ENCODE measurements at places on chromosomes 6 and 20. TPM values are rescaled to one million over a fixed set of nuclear protein-coding genes. Genes with fewer than 3 reads are reported as not detected.
A peak's percentile ranks its signal among the peaks of the same experiment; 100 is the strongest.

DNA sequence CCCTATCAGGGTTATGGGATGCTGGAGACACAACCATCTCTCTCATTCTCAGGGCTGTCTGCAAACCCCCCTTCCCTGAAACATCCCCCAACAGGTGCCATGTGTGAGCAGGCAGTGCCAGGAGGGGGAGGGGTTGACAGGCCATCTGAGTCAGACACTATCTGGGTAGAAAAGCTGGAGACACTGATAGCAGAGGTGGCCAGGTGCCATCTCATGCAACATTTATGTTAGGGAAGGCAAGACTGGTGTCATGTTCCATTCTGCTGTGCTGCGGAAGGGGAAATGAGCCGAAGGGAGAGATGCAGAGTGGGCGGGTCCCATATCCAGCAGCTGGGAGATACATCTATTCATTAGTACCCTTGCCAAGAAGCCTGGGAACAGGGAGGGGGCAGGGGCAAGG, 3.5 kb downstream of the LHFPL5 start:
- DNase-seq: no peak

DNA sequence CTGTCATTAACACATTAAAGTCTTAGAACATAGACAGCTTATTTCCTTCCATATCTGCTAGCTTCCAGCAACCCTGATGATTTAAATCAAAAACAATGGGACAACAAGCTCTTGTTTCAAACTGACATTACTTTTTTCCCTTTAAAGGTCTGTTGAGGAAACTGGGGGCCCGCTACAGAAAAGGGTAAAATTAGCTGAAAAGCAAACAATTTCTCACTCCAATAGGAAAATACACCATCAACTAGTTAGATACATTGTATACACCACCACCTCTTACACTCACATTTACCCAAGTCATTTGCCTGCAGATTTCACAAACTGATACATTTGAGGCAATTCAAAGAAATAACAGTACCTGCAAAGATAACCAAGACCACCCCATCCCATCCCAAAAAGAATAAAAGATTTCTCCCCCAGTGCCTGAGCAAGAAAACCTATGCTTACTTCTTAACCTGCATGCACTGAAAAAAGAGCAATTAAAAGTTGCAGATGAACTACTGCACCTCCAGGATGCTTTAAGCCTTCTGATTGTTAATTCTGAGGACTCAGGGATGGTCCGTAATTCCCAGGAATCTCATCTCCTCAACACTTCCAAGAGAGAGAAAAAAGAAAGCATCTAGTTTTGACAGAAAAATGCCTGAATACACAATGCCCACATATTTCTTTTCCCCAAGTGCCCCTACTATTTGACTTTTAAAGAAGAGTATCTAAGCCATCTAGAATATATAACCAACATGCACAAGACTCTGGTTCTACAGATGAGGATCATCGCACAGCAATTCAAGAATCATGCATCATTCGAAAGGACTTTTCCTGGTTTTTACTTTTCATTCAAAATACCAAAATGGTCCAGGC, 5.6 kb downstream of the ZMYND8 start:
- no peak for DNase-seq

DNA sequence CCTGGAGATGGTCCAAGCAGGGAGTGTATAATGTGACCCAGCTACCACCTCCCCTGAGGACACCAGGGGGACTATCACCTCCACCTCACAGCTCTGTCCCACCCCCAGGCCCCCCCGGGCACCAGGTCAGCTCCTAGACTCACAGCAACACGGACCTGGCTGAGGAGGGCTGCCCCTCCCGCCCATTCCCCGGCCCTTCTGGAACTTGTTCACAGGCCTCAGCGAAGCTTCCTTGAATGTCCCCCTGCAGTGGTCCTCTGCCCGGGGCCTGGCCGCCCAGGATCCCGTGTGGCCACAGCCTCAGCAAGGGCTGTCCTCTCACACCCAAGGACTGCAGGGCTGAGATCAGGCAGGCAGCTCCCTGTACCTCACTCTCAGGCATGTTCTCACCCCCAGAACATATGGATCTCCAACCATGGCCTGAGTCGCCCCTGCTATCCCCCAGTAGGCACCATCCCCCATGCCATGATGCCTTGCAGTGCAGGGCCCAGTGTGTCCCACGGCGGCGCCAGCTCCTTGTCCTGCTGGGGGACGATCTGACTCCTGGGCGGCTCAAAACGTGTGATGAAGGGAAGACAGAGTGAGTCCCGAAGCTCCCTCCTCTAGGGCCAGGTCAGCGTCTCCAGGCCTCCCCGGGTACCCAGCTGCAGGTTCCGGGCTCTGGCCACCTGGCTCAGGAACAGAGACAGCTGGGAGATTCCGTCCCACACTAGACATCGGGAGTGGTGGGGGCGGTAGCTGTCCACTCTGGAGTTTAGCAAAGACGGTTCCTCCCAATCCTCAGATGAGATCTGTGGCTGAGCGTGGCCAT, 158.4 kb downstream of the TAF4 start:
- DNase-seq: no peak

The MYBL2 gene
- 1.9 TPM for total RNA-seq

DNA sequence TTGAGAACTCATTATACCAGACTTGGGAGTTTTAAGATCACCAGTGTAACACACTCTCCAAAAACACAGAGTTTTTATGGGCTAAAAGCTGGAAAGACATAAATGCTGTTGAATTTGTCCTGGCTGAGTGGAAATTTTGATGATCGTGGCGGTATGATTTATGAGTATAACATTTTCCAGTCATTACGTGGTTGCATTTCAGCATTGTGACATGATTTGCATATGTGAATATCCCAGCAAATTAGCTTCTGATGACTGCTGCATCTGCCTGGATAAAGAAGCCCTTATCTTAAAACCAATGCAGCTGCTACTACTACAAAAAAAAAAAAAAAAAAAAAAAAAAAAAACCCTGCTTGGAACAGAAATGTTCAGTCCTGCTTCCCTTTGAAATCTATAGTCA, 850.9 kb downstream of the TFAP2A start:
- peak; percentile 82 for DNase-seq

DNA sequence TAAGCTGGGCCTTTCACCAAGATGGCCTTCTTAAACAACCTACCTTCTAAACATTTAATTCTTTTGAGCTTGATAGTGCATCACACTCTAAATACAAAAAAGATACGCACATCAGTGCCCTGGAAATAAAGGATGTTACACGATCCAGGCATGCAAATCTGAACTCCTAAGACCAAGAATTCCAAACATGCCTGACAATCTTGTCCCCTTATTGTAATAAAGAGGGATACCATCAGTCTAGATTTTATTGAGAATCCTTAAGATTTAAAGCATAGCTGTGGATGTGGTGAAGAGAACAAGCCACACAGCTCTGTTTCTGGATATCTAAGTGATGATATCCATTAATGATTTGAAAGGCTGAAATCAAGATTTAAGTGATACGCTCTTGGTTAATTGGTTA, 13.0 kb downstream of the ZNF451 start:
- DNase-seq: no peak

DNA sequence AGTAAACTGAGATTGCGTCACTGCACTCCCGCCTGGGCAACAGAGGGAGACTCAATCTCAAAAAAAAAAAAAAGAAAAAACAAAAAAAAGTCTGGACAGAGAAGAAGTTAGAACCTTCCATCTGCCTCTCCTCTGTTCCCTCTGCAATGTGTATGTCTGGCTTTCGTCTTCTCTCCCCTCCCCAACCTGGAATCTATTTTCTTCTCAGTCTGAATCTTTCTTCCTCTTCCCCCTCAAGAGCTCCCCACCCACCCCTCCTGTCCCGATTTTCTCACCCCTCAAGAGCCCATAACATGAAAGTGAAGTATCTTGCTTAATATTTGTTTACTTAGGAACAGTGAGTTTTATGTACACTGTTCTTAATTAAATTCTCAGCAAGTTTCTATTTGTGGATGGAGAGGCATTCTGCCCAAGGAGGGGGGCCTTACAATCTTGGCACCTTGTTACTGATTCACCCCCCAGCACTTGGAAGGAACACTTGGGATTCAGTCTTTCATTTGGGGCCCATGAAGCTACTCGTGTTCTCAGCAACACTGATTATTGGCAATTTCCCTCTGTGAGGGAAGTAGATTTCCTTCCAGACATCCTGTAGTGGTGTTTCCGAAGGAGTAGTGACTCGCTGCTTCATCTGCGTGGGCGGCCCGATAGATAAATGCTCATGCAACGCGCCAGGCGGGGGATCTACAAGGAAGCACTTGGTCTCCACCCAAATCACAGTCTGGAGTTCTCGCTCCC, 69.3 kb upstream of the SRSF6 start:
- DNase-seq: peak; percentile 2

DNA sequence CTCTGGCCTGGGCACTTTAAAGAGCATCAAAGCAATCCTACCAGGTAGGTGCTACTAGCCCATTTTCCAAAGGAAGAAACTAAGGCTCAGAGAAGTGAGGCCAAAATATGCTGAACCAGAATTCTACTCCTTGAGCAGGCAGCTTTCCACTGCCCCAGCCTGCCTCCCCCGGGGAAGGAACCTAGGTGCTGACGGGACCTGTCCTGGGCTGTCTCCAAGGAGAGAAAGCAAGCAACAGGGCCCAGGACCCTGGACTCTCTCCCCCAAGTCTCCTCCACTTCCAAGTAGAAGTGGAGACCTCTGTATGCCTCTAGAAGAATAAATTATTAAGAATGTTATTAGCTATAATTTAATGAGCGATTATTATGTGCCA, 159.5 kb downstream of the MRPL14 start:
- DNase-seq: no peak

DNA sequence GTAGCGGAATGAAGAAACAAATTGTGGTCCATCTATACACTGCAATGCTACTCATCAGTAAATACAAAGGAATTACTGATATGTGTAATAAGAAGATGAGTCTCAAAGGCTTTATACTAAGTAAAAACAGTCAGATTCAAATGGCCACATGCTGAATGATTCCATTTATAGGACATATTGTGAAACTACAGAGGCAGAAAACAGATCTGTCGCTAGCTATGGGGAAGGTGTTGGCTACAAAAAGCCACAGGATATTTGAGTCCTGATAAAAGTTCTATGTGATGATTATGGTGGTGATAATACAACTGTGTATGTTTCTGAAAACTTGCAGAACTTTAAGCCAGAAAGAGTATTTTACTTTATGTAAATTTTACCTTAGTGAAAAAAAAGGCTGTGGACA, 313.2 kb downstream of the HDGFL1 start:
- no peak for DNase-seq

GRCh38 chr6:23175391-23175790, 606.0 kb downstream of the HDGFL1 start:
- no peak for DNase-seq

DNA sequence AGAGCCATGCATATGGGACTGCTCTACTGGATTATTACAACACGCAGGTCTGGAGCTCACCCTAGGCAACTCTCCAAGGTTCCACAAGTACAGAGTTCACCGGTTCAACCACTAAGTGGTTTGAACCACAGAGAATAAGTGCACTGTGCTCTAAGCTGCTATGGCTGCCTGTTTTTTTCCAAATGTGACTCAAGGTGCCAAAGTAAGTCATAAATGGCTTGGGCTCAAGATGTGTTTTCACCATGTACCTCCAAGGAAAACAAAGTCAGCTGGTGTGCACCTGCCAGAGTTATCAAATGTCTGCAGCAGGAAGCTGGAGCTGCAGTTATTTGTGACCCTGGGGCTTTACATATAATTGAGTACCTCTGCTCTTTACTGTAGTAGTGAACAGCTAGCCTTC, 76.7 kb downstream of the PREP start:
- peak; percentile 28 for DNase-seq

All from spinal cord (tissue), 10 donors.